ENCODE measurements at places on chromosomes 2 and 18.

- DNase-seq, result no peak
Observed at GRCh38 chr2:40049781-40050180, 270.7 kb upstream of the THUMPD2 start.

DNA sequence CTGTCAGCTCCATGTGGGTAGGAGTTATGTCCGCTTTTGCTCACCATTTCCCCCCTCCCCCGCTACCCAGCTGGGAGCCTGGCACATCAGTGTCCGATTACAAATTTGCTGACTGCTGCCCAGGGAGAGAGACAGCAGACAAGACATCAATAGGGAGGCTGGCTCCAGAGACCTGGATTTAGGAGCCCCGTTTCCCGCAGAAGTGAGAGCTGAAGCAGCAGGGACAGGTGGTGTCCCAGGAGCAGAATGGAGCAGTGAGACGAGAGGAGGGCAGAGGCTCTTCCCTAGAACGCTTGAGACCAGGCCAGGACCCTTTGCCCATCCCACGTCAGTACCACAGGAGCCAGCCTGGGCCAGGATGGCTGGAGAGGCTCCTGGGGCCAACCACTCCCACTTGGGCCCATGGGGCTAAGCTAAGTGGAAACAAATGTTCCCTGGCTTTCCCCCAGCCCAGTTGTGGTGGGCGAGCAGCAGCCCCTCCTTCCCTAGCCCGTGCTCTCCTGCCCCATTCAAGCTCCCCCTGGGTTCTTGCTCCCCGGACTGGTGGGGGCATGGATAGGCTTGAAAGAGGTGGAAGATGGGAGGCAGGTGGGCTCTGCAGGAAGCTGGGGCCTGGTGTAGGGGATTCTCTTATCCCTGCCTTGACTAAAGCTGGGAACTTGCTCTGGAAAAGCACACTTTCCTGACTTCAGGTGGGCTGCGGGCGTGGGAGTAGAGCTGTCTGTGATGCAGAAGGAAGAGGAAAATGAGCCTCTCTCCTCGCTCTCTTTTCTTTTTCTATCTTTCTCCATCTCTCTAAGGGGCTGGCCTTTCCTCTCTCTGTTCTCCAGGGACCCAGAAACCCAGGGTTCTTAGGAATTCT lies 4.1 kb upstream of the WNT6 start:
- DNase-seq, result no peak

DNA sequence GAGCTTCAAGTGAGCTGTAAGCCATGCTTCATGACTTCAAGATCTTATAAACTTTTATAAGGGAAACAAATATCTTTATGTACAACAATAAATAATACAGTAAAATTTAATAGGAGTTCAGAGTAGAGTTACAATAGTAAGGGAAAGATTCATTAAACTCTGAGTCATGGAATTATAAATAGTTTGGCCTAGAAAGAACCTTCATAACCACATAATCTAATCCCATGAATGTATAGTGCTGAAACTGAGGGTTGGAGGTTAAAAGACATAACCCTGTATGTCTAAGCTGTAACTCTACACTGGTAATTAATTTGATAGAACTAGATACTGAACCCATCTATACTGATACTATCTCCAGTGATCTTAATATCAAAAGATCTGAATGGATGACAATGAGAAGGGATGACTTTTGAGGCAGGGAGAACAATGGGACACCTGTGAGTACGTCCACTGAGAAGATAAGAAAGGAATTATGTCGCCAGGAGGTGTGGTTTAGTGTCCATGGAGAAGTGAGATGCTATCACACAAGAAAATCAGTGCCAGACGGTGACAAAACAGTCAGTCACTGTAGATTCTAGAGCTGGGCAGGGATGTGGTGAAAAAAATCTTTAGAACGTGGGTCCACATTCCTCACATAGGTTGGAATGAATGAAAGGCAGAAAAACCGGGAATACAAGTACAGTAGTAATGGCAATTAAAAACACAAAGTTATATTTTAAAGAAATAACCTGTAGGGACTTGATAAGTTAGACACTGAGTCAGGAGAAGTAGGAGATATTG lies 1.1 kb downstream of the IL1F10 start:
- no peak for DNase-seq

DNA sequence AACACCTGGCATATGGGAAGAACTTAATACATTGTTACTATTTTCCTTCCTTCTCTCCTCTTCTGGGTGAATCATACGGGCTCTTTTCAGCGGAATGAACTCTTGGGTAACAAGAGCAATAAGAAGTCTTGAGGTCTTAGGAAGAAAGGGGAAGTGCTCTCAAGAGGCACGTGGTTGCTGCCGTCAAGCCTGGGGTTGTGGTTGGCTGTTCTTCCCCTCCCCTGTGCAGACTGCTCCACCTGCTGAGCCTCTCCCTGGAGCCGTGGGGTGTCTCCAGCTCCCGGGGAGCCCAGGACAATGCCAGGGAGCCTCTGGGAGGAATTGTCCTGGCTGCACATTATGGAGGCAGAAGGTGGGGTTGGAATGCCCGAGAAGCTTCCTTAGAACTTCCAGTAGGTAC lies 19.4 kb downstream of the TOGARAM2 start:
- peak; percentile 18 for DNase-seq
